GM23338 (cell line): ENCODE measurements at places on chromosomes 5 and 9. TPM values are rescaled to one million over a fixed set of nuclear protein-coding genes. Genes with fewer than 3 reads are reported as not detected.

DNAI1 gene
- total RNA-seq: 0.19 and 1.0 TPM in 2 replicates

NEUROG1 gene
- total RNA-seq: not detected in 2 replicates

HRH2 gene
- 5.9 and 6.8 TPM in 2 replicates for total RNA-seq

IFNA21 gene
- total RNA-seq: not detected in 2 replicates

C9 gene
- total RNA-seq: 2.8 TPM in 1 of 2 replicates, not detected in the other

WWC1 gene
- total RNA-seq: 27.8 and 33.2 TPM in 2 replicates

FOXD4 gene
- 0.31 TPM in 1 of 2 replicates, not detected in the other for total RNA-seq

MXD3 gene
- 11.6 and 13.0 TPM in 2 replicates for total RNA-seq

FOXD4L6 gene
- 0.21 TPM in 1 of 2 replicates, not detected in the other for total RNA-seq

IRGM gene
- not detected in 2 replicates for total RNA-seq

OR1J2 gene
- total RNA-seq: not detected in 2 replicates
